ENCODE measurements at places on chromosomes 2 and 18. TPM values are rescaled to one million over a fixed set of nuclear protein-coding genes. Genes with fewer than 3 reads are reported as not detected.

- DNase-seq, result no peak
Observed at GRCh38 chr2:65213035-65213434, 14.6 kb upstream of the ACTR2 start.

GRCh38 chr2:25308599-25308998 lies 33.1 kb downstream of the DNMT3A start:
- no peak for DNase-seq

DNA sequence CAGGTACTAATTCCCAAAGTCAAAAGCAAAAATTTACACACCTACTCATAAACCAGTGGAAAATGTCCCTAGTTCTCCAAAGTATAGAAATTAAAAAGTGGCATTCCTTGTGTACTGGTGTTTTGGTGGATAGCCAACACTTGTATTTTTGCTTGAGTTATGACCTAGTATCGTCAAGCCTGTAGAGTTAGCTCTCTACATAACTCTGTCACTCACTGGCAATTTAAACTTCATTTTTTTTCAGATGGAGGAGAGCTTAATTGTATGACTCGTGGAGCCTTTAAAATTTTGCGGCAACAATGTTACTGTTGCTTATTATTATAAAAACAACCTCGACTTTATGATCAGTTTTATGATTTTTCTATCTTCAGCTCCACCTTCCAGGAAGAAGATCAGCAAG lies 58.7 kb downstream of the ITGB6 start:
- DNase-seq, result no peak

DNA sequence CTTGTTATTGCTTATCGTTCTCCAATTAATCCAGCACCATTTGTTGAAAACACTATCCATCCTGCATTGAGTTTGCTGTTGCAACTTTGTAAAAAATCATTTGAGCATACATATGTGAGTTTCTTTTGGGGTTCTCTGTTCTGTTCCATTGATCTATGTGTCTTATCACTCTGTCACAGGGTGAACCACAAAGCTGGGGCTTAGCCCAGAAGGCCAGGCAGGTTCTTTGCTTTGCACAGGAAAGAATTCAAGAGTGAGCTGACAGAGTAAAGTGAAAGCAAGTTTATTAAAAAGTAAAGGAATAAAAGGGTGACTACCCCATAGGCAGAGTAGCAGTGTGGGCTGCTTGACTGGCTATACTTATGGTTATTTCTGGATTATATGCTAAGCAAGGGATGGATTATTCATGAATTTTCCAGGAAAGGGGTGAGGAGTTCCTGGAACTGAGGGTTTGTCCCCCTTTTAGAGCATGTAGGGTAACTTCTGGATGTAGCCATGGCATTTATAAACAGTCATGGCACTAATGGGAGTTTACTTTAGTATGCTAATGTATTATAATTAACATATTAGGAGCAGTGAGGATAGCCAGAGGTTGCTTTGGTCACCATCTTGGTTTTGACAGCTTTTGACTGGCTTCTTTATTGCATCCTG lies 46.8 kb downstream of the RNF138 start:
- DNase-seq, result no peak

- peak; percentile 66 for DNase-seq
Observed at GRCh38 chr2:33411765-33412164, 64.7 kb upstream of the RASGRP3 start.

DNA sequence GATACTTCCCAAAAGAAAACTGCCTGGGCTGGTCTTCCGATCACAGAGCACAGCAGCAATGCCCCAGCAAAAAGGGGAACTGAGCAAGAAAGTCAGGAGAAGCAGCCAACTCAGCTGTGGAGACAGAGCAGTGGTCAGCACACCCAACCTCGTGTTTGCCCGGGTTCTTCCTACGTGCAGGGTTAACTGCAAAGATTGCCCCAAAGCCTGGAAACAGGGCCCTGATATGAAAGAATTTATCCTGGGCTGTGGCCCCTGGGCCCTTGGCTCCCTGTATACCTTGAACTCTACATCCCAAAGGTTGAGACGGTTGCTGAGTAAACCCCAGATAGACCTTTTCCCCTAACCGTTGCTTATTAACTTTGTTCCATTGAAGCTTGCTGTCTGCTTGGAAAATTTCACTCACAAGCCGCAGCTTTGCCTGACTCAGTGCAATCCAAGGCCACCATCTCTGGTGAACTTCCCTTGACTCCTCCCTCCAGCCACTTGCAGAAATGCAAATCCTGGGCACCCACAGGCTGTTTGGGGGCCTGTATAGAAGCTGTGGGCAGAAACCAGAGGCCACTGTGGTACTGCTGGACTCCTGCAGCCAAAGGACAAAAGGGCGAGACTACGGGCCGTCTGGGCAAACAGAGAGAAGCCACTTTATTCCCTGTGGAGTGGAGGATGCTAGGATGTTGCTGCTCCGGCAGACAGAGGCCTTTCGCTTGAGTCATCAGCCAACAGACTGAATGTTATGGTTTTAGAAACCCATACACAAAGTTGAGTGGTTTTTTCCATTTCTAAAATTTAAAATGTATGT lies 18.2 kb downstream of the NRP2 start:
- DNase-seq, result peak; percentile 79

- DNase-seq, result no peak
Observed at GRCh38 chr2:164066095-164066494, 330.3 kb upstream of the FIGN start.

DNA sequence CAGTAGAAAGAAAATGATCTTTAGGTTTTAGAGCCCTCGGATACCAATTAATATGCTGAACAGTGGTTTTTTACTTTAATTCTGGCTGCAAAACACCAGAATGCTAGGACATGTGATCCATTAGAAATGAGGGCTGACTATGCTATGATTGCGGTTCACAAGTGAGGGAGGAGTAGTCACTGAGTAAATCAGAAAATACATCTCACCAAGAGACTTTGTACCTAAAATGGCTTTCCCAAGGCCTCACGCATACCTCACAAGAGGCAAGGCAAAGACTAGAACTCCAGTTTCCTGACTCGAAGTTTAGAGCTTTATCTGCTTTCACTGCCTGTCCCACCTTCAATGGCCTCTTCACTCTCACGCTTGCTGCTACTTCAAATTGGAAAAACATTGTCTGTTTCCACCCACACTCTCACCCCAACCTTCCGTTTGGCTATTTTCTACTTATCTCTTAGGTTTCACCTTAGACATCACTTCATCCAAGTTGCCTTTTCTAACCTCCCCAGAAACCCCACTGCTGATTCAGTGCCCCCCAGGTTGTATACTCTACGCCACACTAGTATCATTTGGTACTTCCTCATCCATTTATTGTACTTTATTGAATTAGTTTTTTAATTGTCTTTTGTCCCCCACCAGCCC lies 5.1 kb upstream of the MBD2 start:
- DNase-seq, result no peak

GRCh38 chr2:45885171-45885621 lies 233.7 kb downstream of the PRKCE start:
- DNase-seq, result no peak

- no peak for DNase-seq
Observed at GRCh38 chr2:84187258-84187657, 271.8 kb downstream of the SUCLG1 start.

DNA sequence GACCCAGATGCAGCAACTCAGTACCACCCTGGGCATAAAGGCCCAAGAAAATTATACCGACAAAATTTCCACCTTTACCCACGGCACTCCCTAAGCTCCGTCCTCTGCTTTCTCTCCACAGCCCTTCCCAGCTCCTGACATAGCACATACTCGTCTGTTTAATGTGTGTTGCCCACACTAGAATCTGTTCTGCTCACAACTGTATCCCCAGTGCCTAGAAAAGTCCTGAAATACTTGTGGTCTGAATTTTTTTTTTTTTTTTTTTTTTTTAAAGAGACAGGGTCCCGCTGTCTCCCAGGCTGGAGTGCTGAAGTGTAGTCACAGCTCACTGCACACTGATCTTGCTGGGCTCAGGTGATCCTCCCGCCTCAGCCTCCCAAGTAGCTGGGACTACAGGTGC lies 62.3 kb downstream of the ADCY3 start:
- no peak for DNase-seq

DNA sequence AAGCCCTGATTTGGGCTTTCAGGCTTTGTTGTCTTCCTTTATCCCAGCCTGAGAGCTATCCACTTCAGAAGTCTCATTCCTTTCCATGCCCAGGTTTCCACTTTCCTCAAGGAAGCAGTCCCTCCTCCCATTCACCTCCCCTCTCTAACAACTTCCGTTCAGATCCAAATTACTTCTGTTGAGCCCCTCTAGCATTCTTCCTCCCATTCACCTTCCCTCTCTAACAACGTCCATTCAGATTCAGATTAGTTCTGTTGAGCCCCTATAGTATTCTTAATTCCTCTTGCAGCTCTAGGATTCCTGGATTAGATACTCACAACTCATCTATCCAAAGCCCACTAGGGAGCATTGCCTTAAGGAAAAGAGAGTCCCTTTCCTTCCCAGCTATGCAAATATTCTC lies 216.8 kb downstream of the RAD51AP2 start:
- DNase-seq, result no peak

DNA sequence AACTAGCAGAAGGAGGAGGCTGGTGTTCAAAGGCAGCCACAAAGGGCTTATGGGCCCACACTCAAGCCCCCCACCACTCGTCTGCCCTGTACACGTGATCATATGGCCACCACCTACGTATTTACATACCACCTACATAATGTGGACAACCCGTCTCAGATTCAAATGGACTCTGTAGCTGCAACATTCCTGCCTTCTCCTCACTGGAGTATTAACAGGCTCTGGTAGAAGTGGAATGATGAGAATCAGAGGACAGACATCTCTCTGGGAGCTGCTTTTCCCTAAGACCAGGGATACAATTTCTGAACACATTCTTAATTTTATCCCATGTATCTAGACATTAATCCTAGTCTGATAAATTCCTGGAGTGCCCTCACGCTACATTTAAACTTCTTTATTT lies 9.5 kb upstream of the CETN1 start:
- no peak for DNase-seq

DNA sequence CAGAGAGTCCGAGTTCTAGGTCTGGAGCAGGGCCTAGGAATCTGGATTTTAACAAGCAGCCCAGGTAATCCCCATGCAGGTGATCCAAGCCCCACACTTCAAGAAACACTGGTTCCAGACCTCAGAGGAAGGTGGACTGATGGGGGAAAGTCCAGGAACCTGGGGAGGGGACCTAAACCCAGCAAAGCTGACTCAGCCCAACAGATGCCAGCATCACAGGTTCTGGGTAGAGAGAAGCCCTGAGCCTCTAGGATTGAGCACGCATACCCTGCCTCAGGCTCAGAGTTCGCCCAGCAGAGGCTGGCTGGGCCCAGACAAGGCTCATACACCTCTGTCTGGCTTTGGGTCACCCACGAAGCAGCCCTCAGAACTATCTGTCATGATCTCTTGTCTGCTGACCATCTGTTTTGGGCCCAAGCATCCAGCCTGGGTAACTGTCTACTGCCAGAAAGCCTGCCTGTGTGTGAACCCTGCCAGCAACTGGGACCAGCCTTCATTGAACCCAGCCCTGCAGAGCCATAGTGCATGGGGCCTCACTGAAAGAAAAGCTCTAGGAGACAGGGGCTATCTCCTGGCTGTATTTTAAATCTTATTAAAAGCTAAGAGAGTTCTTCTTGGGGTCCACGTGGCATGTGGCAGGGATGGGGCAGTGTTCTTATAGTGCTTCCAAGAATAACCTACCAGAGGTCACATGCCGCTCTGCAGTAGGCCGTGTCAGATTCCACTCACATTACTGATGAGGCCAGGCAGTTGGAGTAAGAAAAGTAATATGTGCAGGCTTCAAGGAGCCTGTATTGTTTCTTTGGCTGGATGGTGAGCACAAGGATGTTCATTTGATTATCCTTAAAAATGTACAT lies 7.4 kb downstream of the TMEM127 start:
- DNase-seq, result no peak

DNA sequence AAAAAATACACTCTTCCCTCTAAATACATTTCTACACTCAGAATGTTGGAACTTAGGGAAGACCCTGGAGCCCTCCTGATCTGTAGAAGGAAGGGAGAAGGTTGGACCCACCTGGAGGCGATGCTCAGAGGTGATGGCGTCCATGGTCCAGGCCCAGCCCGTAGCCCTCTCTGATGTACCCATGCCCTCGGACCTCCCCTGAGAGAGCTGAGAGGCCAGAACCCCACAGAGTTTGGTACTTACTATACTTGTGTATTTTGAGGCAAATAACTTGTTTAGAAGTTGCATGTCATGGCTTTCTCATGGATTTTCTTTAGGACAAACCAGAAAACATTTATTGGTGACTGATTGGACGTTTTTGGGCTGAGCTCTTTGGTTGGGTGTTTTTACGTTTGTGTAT lies 10.5 kb downstream of the CTDP1 start:
- DNase-seq, result no peak

- DNase-seq, result no peak
Observed at GRCh38 chr2:184554736-184555135, 43.6 kb upstream of the ZNF804A start.

DNA sequence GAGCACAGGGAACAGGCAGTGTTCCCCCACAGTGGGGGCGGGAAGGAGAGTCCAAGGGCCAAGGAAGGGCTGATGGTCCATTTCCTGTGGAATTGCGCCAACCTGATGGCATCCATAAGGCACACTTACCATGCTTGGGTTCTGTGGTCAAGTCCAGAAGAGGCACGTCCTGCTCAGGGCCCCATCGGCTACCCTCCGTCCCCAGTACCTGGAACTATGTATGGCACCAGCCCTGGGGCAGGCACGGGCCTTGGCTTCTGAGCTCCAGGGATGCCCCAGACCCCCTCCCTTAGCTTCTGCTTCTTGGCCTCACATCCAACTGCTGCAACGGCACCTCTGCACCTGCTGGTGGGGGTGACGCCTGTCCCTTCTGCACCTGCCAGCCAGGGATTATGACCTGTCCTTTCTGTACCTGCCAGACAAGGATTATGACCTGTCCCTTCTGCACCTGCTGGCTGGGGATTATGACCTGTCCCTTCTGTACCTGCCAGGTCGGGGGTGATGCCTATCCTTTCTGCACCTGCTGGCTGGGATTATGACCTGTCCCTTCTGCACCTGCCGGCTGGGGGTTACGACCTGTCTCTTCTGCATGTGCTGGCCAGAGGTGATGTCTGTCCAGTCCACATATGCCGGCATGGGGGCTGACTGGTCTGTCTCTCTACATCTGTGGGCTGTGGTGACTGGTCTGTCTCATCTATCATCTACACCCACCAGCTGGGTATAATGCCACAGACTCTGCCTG lies 45.4 kb upstream of the SNTG2 start:
- DNase-seq, result no peak

GRCh38 chr18:80191264-80191663 lies 56.0 kb downstream of the PARD6G start:
- no peak for DNase-seq

DNA sequence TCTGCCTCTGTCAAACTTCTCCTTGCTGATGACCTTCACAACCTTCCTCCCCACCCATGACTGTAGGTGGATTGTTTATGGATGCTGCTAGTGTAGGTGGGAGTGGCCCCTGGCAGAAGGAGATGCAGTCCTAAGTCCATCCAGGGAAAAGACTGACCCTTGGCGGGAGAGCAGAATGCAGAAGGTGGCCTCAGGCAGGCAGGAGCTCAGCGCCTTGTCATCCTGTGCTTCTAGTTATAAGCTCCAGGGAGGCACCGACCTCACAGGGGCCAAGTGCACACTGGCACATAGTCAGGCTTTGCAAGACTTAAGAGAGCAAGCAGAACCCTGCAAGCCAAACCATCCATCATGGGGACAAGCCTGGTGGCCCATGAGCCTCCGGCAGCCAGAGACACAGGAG lies 74.4 kb downstream of the CAPN13 start:
- no peak for DNase-seq

Gene GPR148
- total RNA-seq, result not detected

Gene TMEM18
- total RNA-seq, result 26.5 TPM

Gene KIF3C
- total RNA-seq, result 21.1 TPM

Gene RGPD5
- total RNA-seq, result 25.8 TPM

Gene CYTIP
- total RNA-seq, result not detected

Gene SERPINE2
- total RNA-seq, result 145 TPM

Gene TANC1
- 23.3 TPM for total RNA-seq

Gene ASPRV1
- total RNA-seq, result not detected

Gene TP53I3
- total RNA-seq, result 65.3 TPM

Gene WDR12
- 66.8 TPM for total RNA-seq

Gene FBXO11
- total RNA-seq, result 51.2 TPM

Measured in HFFc6 (cell line).